Activated CD8-positive, alpha-beta memory T cell treated with anti-CD3 and anti-CD28 coated beads for 48 hours (primary cell): ENCODE measurements at places on chromosomes 12 and 14.

GRCh38 chr14:105853907-105854599, 327.7 kb downstream of the TMEM121 start:
- DNase-seq = no peak

- no peak for DNase-seq
Observed at GRCh38 chr12:34400986-34401658, 378.8 kb downstream of the ALG10 start.

- no peak for DNase-seq
Observed at GRCh38 chr12:53005215-53005985, 856 bp upstream of the EIF4B start.

DNA sequence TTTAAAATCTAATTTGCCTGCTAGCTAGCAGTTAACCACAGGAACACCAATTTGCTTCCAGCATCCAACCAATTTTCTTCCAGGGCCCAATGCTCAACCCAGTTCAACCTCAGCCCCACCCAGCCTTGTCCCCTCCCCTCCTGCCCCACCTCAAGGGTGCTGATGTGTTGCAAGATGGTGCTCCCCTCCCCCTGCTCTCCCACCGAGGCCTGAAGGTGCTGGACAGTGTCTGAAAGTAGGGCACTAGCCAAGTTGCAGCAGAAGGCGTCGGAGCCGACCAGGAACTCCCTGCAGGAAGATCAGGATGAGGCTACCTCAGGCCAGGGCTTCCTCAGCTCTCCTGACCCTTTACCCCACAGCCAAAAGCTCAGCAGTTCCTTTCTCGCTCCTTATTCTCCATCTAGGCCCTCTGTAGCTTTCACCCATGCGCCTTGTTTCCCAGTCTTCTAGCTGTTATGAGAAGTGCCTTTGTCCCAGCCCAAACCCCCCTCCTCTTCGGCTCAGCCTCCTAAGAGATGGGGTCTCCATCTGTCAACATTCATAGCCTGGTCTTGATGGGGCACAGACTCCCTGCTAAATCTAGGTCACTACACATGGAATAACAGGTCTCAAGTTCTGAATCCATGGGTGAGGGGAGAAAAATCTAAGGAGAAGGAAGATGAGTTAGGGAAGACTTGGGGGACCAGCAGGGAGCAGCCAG, 3.6 kb downstream of the STAT6 start:
- DNase-seq = no peak

DNA sequence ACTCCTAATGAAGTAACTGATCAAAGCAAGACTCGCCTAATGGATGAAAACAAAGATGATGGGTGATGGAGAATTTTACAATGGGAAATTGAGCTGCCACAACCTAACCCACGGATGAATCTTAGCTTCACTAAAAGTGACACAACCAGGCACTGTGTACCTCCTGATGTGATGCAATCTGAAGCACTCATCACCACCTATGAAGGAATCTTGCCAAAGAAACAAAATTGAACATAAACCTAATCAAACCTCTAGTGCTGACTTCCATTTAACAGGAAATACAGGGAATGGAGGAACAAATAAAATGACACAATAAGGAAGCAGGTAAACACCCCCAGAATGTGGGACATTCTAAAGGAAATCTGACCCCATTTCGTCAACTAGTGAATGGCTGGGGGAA, 13.3 kb upstream of the RARG start:
- no peak for DNase-seq

GRCh38 chr14:55336691-55337090, 65.5 kb downstream of the FBXO34 start:
- no peak for DNase-seq

DNA sequence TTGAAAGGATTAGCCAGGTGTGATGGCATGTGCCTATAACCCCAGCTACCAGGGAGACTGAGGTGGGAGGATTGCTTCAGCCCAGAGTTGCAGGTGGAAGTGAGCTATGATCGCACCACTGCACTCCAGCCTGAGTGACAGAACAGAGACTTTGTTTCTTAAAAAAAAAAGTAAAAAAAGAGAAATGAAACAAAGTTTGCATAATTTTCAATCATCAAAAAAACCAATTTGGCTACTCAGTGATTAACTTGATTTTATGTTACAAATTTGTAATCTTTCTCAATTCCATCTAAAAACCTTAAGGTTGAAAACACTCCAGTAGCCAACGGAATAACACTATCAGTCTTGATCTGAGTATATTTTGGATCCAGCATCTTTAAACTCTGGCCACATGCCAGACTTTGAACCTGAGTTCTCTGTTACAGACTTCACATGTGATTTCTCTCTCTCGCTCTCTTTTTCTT, 12.6 kb upstream of the DENND5B start:
- DNase-seq = no peak

DNA sequence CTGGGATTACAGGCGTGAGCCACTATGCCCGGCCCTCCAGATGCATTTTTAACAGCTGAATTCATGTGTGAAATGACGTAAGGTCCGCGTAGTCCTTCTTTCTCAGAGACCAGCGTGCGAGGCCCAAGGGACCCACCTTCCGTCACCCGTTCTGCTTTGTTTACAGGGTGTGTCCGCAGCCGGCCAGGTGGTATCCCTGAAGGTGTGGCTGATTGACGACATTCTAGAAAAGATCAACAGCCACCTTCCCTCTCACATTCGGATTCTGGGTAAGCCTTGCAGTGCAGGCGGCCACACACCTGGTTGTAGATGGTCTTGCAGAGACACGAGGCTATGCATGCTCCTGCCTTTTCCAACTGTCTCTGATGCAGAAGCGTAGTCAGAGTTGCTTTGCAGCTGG, 9.9 kb downstream of the PUS1 start:
- no peak for DNase-seq

DNA sequence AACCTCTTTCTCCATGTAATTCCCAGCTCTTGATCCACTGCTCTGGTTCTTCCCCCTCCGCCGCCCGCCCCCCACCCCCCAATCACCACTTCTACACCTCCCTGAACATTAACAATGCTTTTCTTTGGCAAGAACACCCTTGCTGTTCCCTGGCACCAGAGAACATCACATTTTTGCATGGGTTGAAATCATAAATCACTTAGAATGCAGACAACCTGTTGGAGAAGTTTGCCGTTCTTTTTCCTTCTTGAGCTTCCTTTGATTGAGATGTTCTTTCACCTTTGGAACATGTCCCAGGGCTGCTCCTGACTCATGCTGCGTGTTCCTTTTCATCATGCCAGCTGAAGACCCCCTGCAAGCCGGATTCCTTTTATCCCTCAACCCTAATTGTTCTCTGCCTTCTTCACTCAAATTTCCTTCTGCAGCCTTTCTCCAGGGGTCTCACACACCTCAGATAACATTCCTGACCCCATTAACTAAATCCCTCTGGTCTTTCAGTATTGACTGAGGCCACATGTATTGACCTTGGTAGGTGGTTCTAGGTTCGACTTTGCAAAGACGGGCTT, 294.1 kb upstream of the TMPO start:
- DNase-seq = no peak

GRCh38 chr12:82595941-82596340, 90.8 kb upstream of the TMTC2 start:
- DNase-seq = no peak

DNA sequence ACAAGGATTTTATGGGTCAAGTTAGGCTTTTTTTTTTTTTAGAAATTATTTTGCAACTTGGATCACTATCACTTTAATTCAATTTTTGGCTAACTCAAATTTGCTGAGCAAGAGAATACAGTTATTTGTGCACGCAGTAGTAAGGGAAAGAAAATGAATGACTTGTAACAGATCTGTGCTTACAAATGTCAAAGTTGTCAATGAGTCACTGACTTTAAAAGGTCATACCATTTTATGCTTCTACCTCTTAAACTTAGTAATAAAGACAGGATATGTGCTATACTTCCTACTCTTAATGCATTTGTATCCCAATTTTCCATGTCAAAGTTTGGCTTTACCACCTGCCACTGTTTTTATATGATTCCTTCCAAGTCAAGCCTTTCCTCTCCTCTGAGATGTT, 131.1 kb upstream of the FBXO33 start:
- no peak for DNase-seq

DNA sequence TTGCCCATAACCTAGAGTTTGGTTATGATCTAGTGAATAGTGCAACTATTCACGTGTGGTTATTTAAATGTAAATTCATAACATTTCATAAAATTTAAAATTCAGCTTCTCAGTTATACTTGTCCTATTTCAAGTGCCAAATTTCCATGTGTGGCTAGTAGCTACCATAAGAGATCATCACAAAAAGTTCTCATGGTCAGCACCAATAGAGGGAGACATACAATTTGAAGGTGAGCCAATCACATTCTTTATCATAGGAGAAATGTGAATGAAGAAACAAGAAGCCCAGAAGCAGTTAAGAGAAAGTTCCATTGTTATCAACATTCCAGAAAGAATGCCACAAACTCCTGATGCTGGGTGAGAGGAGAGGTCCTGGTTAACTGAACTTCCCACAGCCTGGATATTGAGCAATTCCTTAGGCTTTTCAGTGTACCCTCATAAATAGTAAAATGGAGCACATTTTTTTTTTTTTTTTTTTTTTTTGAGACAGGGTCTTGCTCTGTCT, 892.9 kb upstream of the USP15 start:
- no peak for DNase-seq

DNA sequence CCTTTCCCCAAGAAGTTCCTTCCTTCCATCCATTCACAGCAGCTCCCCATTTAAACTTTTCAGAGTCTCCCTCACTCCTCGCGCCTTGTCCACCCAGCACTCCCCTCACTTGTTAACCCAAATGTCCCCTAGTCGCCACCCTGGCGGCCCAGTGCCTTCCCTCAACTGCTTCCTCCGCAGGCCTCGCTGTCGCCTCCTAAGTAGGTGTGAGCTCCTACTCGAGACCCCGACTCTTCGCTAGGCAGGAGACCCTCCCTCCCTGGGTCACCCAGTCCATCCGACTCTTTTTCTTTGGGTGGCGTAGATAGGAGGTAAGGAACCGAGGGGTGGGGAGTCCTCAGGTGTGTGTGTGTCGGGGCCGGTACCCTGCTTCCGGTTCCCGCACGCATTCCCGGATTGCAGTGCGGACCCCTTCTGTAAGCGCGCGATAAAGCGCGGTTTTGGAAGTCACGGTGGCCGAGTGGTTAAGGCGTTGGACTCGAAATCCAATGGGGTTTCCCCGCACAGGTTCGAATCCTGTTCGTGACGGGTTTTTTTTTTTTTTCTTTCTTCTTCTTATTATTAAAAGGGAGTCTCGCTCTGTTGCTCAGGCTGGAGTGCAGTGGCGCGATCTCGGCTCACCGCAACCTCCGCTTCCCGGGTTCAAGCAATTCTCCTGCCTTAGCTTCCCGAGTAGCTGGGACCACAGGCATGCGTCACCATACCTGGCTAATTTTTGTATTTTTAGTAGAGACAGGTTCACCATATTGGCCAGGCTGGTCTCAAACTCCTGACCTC, 823 bp upstream of the SMARCC2 start:
- DNase-seq = peak; percentile 99

DNA sequence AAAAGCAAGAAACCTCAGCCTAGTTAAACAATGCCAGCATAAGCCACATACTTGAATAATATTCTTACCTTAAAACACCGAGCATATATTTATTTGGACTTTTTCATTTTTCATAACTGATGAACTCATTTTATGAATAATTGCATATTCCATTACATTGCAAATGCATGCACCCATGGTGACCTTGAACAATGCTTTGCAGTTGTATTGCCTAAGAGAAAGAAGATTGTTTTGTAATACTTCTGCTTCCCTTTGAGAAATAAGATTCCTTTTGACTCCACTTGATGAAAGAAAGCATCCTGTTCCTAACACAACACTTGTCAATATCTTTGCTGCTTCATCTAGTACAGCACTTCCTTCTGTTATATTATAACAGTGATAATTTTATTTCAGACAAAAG, 1182.2 kb downstream of the FLRT2 start:
- no peak for DNase-seq

GRCh38 chr12:67593461-67594330, 54.8 kb upstream of the DYRK2 start:
- no peak for DNase-seq

DNA sequence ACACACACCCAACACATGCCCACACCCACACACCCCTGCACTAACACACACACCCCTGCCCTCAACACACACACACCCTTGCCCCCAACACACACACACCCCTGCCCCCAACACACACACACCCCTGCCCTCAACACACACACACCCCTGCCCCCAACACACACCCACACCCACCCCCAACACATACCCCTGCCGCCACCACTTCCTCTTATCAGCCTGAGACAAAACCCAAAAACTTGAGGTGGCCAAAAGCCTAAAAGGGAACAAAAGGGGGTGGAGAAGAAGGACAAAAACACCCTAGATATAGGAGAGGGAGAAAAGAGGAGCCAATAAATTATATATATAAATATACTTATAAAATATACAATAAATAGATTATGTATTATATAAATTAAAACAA, 9.1 kb upstream of the DEGS2 start:
- no peak for DNase-seq

DNA sequence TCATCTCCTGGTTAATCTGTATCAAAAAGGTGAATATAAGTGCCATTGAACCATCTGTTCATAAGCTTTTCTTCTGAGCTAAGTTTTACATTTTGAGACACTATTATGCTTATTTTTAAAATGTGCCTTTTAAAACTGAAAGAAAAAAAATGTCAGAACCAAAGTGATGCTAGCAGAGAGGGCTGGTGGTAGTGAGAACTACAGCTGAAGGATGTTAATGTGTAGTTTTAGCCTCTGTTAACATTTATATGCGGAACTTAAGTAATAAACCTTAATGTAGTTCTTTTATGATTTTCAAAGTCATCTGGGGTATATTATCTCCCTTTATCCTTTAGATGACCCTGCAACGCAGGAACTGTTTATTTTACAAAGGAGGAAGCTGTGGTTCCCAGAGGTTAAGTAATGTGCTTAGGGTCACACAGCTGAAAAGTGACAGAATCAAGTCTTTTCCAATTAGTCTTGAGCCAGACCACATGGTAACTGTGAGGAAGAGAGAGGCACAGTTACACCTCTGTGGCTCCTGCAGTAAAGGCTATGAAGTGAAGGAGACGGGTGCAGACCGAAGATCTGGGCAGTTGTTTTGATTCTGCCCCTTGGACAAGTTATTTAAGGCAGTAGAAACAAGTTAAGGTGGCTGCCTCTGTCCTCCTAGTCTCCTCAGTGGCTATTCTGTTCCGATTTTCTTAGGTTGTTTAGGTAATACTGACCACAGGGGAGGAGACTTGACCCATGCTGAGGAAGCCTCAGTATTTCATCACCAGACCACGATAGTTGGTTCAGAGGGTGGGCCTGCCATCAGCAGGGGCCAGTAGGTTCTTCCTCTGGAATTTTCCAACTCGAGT, 23.9 kb downstream of the GNG2 start:
- DNase-seq = no peak

DNA sequence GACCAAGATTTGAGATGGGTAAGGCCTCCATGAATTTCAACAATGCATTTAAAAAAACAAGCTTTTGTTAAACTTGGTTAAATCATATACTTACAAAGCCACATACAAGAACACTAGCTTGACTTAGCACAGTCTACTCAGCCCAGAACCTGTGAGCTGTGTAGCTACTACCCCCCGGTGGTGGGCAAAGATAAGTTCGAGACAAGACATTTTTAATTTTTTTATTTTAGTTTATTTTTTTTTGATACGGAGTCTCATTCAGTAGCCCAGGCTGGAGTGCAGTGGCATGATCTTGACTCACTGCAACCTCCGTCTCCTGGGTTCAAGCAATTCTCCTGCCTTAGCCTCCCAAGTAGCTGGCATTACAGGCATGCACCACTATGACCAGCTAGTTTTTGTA, 3.7 kb upstream of the NECAP1 start:
- DNase-seq = no peak

GRCh38 chr14:55302367-55303124, 31.3 kb downstream of the FBXO34 start:
- DNase-seq = no peak
